ENCODE measurements at places on chromosomes 3 and 15.

GRCh38 chr15:90840157-90840855, 28.1 kb upstream of the FURIN start:
- H3K4me3 ChIP-seq = peak overlapping the region; percentile 71
- peaks cover 31% of the 10 kb centered on the region for H3K4me1 ChIP-seq
- H3K27me3 ChIP-seq = no peaks in the 10 kb centered on the region
- H3K27ac ChIP-seq = no peak overlapping the region
- no peak for DNase-seq

DNA sequence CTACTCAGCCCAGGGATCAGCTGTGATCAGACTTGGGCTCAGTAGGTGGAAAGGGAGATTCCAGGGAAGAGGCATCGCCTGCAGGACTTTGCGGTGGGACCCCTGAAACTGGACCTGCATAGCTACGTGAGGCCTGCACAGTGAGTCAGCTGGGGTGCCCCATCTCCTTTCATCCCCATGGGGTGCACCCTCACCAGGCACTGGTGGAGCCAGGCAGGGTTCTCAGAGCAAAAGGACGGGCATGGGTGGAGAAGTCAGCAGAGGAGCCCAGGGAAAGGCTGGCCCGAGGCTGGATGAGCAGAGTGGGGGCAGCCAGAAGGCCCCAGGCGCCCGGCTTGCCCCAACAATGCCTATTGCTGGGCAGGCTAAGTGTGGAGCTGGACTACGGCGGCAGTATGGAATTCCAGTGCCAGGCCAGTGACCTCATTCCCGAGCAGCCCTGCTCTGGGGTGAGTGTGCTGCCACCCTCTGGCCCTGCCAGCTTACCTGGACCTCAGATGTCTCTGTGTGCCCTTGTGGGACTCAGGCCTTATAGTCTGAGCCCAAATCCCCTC, 19.7 kb downstream of the ACAA1 start:
- H3K4me3 ChIP-seq = no peak overlapping the region
- H3K27ac ChIP-seq = no peak overlapping the region
- H3K27me3 ChIP-seq = peaks cover 4% of the 10 kb centered on the region

GRCh38 chr3:72533591-72534473, 314.4 kb downstream of the SHQ1 start:
- H3K4me1 ChIP-seq = peaks cover 20% of the 10 kb centered on the region
- peaks cover 10% of the 10 kb centered on the region for H3K27me3 ChIP-seq
- DNase-seq = no peak
- peak overlapping the region; percentile 2 for H3K4me3 ChIP-seq
- peaks cover 3% of the 10 kb centered on the region for H3K36me3 ChIP-seq

DNA sequence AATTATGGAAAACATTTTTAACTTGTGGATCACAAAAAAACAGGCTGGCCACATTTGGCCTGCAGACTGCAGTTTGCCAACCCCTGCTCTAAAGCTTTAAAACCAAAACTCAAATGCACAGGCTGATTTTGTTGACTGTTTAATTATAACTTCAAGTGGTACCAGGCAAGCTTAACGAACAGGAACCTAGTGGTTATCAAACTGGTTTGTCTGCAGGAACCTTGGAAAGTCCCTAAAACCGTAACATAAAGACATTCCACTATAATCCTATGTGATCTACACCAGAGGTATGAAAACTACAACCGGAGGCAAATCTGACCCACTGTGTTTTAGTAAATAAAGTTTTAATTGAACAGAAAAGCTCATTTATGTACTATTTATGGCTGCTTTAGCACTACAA, 52.4 kb downstream of the TBL1XR1 start:
- peaks cover 43% of the 10 kb centered on the region for H3K4me1 ChIP-seq
- H3K4me3 ChIP-seq = peak overlapping the region; percentile 59
- DNase-seq = no peak
- peaks cover 2% of the 10 kb centered on the region for H3K36me3 ChIP-seq

DNA sequence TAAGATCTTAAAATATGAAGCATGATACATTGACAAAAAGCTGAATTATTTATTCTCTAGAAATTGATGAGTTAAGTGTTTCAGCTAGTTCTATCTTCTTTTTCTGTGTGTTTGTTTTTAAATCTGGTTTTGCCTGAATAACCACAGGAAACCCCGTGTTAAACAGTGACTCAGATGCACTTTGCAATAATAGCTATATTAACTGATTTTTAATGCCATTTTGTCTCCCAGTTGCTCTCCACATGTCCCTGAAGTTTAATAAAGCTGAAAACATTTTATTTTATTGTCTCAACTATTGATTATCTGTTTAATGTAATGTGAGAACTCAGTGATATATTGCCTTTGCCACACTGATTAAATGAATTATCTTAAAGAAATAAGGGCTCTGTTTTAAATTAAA, 42.8 kb upstream of the ROBO1 start:
- H3K27me3 ChIP-seq = no peaks in the 10 kb centered on the region
- no peaks in the 10 kb centered on the region for H3K4me1 ChIP-seq
- H3K4me3 ChIP-seq = no peak overlapping the region
- no peak for DNase-seq
- no peak overlapping the region for H3K27ac ChIP-seq
- no peaks in the 10 kb centered on the region for H3K36me3 ChIP-seq

- no peak overlapping the region for H3K27ac ChIP-seq
- H3K36me3 ChIP-seq = peaks cover 9% of the 10 kb centered on the region
- H3K4me1 ChIP-seq = peaks cover 13% of the 10 kb centered on the region
- DNase-seq = no peak
- no peaks in the 10 kb centered on the region for H3K27me3 ChIP-seq
Observed at GRCh38 chr15:64472161-64472560, 11.8 kb downstream of the ZNF609 start.
